ENCODE measurements at places on chromosomes 2 and 18. TPM values are rescaled to one million over a fixed set of nuclear protein-coding genes. Genes with fewer than 3 reads are reported as not detected.
A peak's percentile ranks its signal among the peaks of the same experiment; 100 is the strongest.

EIF5B gene
- total RNA-seq = 57.4 TPM

CRYBA2 gene
- total RNA-seq = 0.49 TPM

CAPN14 gene
- 0.25 TPM for total RNA-seq

GRCh38 chr2:44098050-44098449, 70.6 kb upstream of the PPM1B start:
- no peaks in the 10 kb centered on the region for H3K4me1 ChIP-seq
- H3K36me3 ChIP-seq = peaks cover 4% of the 10 kb centered on the region
- no peak overlapping the region for H3K27ac ChIP-seq
- H3K4me3 ChIP-seq = no peak overlapping the region
- DNase-seq = no peak

GRCh38 chr2:162073888-162074631, at the start of gene DPP4:
Gene DPP4, minus strand, starts transcription at chr2:162074215. Its CDS starts 234 bp downstream, at chr2:162073981.
- H3K27ac ChIP-seq = no peak within 1 kb of the TSS
- H3K27me3 ChIP-seq = peaks cover 3% of the 10 kb centered on the region
- peak; percentile 57 for DNase-seq
- peak within 1 kb of the TSS; percentile 83 for H3K4me3 ChIP-seq
- peaks cover 3% of the 10 kb centered on the region for H3K4me1 ChIP-seq
- H3K36me3 ChIP-seq = no peaks in the 10 kb centered on the region

GRCh38 chr18:29154758-29155725, 978.1 kb upstream of the CDH2 start:
- H3K27me3 ChIP-seq = no peaks in the 10 kb centered on the region
- H3K27ac ChIP-seq = no peak overlapping the region
- no peaks in the 10 kb centered on the region for H3K4me1 ChIP-seq
- no peak for DNase-seq
- no peak overlapping the region for H3K4me3 ChIP-seq

GRCh38 chr2:134845719-134846118, 7.3 kb downstream of the ACMSD start:
- H3K4me3 ChIP-seq = no peak overlapping the region
- DNase-seq = no peak
- H3K36me3 ChIP-seq = no peaks in the 10 kb centered on the region
- H3K27me3 ChIP-seq = no peaks in the 10 kb centered on the region
- no peak overlapping the region for H3K27ac ChIP-seq
- H3K4me1 ChIP-seq = no peaks in the 10 kb centered on the region

DNA sequence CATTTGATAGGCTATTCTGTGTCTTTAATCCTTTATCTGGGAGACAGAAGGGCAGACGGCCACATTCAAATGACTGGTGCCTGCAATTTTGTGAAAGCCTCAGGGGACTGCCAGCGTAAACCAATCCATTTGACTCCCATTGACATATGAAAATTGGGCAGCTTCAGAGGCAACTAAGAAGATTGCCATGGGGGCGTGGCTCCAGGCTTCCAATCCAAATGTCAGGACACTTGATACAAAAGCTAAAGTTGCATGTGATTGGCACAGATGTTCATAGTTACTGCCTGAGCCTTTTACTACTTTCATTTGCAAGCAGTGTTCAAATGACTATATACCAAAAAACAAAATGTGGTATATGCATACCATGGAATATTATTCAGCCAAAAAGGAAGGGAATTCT, 42.0 kb downstream of the SPC25 start:
- no peak overlapping the region for H3K4me3 ChIP-seq
- H3K27me3 ChIP-seq = no peaks in the 10 kb centered on the region
- peak overlapping the region; percentile 69 for H3K27ac ChIP-seq
- peak; percentile 44 for DNase-seq
- peaks cover 10% of the 10 kb centered on the region for H3K4me1 ChIP-seq

- peaks cover 3% of the 10 kb centered on the region for H3K27me3 ChIP-seq
- H3K4me1 ChIP-seq = no peaks in the 10 kb centered on the region
- H3K36me3 ChIP-seq = peaks cover 3% of the 10 kb centered on the region
- H3K27ac ChIP-seq = no peak overlapping the region
- DNase-seq = no peak
- H3K4me3 ChIP-seq = no peak overlapping the region
Observed at GRCh38 chr2:96664366-96664925, 21.9 kb downstream of the FER1L5 start.

DNA sequence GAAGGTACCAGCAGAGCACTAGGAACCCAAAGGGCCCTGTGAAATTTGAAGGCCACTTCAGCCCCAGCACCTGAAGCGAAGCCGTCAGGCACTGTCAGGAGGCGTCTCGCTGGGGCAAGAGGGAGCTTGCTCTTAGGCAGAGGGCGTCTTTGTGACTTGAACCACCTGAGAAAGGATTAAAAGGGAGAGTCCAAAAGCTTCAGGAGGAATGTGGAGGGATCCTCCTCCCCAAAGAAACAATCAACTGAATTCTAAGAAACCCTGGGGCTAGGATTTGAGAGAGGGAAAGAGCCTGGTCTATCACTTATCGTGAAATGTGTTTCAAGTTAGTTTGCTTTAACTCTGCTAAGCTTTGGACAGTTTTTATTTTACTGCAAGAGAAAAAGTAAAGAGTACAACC, 324.9 kb upstream of the SOX11 start:
- H3K4me3 ChIP-seq = no peak overlapping the region
- DNase-seq = no peak
- no peak overlapping the region for H3K27ac ChIP-seq
- H3K27me3 ChIP-seq = no peaks in the 10 kb centered on the region
- peaks cover 22% of the 10 kb centered on the region for H3K4me1 ChIP-seq

DNA sequence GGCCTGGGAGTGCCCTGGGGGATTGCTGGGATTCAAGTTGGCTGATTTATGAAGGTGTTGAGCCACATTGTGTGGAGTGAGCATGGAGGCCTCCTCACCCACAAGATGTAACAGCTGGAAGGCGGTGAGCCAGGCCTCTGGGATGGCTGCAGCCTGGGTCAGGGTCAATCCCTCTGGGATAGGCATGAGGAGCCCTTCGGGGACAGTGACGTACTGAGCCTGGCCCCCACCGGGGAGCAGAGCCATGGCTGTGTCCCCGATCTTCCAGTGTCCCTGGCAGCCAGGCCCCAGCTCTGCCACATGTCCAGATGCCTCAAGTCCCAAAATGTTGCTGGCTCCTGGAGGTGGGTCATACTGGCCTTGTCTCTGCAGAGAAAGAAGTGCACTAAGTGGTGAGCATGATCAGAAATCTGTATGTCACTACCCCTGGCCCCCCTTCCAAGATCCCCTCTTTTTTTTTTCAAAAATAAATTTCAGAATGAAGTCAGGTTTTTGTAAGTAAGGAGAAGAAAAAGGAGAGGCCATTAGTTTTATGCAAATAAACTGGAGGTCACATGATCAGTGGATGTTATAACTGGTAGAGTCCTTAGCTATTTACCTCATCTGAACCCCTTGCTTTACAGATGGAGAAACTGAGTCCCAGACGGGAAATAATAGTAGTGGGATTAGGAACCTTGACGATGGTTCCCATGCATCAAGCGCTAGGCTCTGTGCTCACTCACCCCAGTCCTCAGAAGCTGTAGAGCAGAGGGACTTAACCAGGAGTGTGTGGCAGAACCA, 1.7 kb downstream of the TP53I3 start:
- peak overlapping the region; percentile 93 for H3K4me3 ChIP-seq
- peak overlapping the region; percentile 98 for H3K27ac ChIP-seq
- H3K27me3 ChIP-seq = peaks cover 9% of the 10 kb centered on the region
- H3K4me1 ChIP-seq = peaks cover 13% of the 10 kb centered on the region
- no peaks in the 10 kb centered on the region for H3K36me3 ChIP-seq
- DNase-seq = no peak

DNA sequence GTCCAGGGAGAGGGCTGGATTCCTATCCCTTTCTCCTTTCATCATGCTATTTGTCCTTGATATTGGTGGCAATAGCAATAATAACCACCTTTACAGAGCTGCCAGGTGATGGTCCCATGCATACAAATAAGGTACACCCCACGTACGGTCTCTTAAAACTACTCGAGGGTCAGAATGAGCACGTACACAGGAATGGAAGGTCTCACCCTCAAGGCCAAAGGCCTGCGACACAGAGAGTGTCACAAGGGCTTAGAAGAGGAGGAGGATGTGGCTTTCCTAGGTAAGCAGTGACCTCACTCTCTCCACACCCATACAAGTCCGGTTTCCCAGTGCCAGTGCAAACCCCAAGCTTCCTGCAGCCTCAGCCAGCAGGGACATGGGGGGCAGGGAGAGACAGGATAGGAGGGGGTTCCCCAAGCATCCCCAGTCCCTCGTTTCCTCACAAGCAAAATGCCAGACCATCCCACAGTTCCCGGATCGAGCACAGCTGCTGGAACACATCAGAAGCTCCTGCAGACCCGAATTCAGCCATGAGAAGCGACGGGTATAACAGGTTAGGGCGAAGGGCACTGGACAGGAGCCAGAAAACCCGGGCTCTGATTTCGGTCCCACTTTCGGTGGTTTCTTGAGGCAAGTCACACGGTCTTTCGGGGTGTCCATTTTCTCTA, 49.2 kb downstream of the PLB1 start:
- DNase-seq = no peak
- no peaks in the 10 kb centered on the region for H3K36me3 ChIP-seq
- peaks cover 6% of the 10 kb centered on the region for H3K4me1 ChIP-seq
- no peaks in the 10 kb centered on the region for H3K27me3 ChIP-seq
- no peak overlapping the region for H3K4me3 ChIP-seq

DNA sequence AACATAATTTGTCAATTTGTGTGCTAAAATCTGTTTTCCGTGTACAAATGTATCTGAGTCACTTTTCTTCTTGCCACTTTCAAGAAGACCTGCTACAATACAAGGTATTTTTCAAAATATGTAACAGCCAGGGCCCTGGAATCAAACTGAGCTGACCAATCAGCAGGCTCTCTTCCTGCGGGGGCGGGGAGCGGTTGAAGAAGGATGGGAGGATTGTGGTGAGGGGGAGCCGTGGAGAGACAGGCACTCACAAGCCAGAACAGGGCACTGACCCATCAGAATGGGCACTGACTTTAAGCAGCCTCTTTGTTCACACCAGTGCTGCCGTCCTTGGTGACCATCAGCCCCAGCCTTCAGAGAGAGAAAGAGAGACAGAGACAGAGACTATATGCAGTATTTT, 40.6 kb upstream of the CCNYL1 start:
- no peaks in the 10 kb centered on the region for H3K27me3 ChIP-seq
- H3K27ac ChIP-seq = no peak overlapping the region
- H3K36me3 ChIP-seq = no peaks in the 10 kb centered on the region
- no peak overlapping the region for H3K4me3 ChIP-seq
- H3K4me1 ChIP-seq = no peaks in the 10 kb centered on the region
- no peak for DNase-seq

DNA sequence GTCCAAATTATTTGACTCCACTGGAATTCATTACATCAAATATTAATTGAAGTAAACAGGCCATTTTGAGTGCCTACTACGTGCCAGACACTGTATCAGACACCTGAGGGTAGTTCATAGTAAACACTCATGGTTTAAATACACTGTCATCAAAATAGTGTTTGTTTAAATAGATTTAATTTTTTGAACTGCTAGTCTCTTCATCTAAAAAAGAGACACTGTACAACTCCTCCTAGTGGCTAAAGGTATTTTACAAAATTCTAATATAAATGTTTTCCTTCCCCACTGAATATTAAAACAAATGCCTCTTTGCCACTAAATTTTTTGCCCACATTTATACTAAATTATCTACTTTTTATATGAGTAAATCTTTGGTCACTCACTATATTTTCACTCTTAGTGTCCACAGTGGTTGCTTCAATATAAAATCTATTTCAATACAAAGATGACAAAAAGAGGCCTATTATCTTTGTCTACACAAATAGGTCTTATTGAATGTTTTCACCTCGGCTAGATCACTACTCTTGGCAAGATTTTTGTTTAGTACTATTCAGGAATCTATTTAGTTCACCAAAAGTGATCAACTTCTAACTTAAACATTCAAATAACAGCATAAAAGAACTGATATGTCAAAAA, 122.1 kb downstream of the TMEM247 start:
- no peak for DNase-seq
- H3K4me1 ChIP-seq = no peaks in the 10 kb centered on the region
- H3K27me3 ChIP-seq = no peaks in the 10 kb centered on the region
- H3K4me3 ChIP-seq = no peak overlapping the region
- peaks cover 8% of the 10 kb centered on the region for H3K36me3 ChIP-seq
- no peak overlapping the region for H3K27ac ChIP-seq

DNA sequence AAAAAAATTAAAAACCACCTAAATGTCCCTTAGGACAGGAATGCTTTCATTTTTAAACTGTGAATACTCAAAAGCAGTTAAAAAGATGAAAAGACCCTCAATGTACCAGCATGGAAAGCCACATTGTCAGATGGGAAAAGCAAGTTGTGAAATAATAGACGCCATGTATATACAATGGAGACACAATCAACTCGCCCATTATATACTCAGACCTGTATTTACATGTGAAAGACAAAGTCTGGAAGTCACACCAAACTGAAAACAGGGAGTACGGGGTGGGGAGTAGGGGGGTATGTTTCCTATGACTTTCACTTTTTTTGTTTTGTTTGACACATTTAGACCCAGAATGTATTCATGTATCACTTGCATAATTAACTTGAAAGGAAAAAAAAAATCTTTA, 75.6 kb downstream of the CELF4 start:
- H3K27ac ChIP-seq = no peak overlapping the region
- H3K36me3 ChIP-seq = no peaks in the 10 kb centered on the region
- peaks cover 24% of the 10 kb centered on the region for H3K4me1 ChIP-seq

DNA sequence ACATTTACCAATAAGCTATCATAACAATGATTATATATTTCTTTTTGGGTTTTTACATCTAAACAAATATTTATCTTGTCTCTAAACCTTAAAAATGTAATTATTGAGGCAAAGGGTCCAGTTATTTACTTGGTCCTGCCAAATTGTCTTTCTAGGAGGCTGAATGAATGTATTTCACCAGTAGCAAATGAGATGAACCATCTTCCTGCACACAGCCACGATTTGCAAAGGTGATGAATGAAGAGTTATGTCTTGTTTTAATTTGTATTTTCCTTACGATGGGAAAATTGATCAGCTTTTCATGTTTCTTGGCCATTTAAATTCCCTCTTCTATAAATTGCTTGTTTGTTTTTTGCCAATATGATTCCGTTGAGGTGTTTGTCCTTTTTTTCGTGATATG, 1.4 kb downstream of the SP100 start:
- peaks cover 3% of the 10 kb centered on the region for H3K27me3 ChIP-seq
- no peaks in the 10 kb centered on the region for H3K4me1 ChIP-seq
- no peaks in the 10 kb centered on the region for H3K36me3 ChIP-seq
- DNase-seq = no peak

Measured in glutamatergic neuron (in vitro differentiated cells).